ENCODE measurements at places on chromosomes 13 and 19.
A peak's percentile ranks its signal among the peaks of the same experiment; 100 is the strongest.

GRCh38 chr13:97339019-97339987, 94.7 kb upstream of the RAP2A start:
- DNase-seq: no peak

GRCh38 chr13:112348642-112349345, 27.4 kb upstream of the SPACA7 start:
- DNase-seq: no peak

DNA sequence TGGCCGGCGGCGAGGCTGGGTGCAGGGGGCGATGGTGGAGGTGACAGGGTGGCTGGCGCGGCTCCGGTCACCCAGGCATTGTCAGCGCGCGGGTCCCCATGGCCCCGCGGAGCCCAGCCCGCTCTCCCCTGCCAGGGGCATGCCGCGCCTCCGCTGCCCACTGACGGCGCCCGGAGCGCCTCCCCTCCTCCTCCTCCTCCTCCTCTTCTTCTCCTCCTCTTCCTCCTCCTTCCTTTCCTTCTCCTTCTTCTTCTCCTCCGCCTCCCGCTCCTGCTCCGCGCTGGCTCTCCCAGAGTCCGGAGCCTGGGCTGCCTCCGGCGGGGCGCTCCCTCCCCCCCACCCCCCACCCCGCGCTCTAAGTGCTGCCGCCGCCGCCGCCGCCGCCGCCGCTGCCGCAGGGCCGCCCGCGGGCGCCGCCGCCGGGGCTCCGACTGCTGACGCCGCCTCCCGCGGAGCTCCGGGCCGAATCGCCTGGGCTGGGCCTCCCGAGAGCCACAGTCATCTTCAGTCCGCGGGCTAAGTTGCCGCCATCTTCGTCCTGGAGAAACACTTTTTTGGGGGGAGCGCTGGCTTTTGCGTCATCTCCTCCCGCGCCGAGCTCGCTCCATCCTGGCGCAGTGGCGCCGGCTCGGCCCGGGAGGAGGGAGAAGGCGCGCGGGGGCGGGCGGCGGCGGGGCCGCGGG, 348.3 kb downstream of the LIG4 start:
- no peak for DNase-seq

- DNase-seq: no peak
These were observed 10.5 kb downstream of the AP1M1 start for GRCh38 chr19:16208064-16208759.

- no peak for DNase-seq
These were observed 9.4 kb upstream of the DCUN1D2 start for GRCh38 chr13:113499936-113500335.

- peak; percentile 11 for DNase-seq
These were observed 3.1 kb downstream of the NCAN start for GRCh38 chr19:19214892-19215291.

DNA sequence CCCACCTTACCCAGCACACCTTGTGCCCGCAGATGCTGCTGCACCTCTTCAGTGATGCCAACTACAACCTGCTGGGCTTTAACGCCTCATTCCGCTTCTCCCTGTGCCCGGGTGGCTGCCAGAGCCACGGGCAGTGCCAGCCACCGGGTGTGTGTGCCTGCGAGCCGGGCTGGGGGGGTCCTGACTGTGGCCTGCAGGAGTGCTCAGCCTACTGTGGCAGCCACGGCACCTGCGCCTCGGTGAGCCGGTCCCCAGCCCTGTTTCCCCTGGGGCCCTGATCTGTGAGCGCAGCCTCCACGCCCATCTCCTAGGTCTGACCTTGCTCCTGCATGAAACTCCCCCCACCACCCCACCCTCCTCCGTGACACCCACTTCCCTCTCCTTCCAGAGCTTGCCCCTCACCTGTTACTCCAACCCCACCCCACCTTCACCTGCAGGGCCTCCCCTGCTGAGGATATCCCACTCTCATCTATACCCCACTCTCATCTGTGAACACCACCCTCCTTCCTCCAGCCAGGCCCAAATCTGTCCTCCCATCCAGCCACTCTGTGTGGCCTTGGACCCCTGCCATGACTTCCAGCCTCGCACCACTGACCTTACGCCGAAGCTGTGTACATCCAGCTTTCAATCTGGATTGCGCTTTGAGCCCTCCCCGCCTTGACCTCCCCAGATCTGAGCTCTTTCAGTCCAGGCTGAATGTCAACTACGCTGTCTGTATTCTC, 8.7 kb downstream of the MEGF8 start:
- DNase-seq: no peak

DNA sequence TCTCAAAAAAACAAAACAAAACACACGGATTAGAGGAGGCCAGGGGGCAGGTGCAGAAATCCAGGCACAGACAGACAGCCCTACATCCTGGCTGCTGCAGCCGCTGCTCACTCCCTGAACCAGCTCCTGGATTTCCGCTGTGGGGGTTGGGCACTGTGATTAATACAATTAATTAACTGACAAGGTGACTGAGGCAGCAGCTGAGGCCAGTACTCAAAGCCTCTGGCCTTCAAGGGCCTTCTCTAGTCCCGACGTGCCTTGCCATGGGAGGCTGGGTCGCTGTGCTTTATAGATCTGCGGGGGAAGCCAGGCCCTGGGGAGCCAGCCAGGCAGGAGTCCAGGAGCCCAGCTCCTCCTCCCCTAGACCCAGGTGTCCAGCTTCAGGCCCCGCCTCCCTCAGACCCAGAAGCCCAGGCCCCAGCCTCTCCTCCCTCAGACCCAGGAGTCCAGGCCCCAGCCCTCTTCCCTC, 4.6 kb downstream of the NECTIN2 start:
- DNase-seq: no peak

DNA sequence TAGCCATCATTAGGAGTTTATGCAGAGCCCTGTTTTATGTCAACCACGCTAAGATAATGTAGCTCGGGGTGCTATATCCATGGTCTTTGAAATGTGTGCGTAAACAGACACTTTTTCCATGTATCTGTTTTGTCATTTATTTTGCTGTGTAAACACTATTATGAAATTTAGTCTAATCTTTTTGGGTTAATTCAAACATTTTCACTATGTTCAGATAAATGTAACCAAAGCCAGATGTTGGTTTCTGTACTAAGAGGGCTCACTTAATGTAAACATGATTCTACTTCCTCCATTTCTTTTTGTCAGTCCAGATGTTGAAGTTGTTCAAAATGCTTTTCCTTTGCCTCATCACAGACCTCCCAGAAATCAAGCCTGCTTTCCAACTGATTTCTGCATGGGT, 499.5 kb upstream of the GPC6 start:
- DNase-seq: no peak

GRCh38 chr19:54893406-54893805, 12.5 kb upstream of the NCR1 start:
- no peak for DNase-seq

GRCh38 chr19:43641333-43641732, 1.7 kb upstream of the CADM4 start:
- no peak for DNase-seq

DNA sequence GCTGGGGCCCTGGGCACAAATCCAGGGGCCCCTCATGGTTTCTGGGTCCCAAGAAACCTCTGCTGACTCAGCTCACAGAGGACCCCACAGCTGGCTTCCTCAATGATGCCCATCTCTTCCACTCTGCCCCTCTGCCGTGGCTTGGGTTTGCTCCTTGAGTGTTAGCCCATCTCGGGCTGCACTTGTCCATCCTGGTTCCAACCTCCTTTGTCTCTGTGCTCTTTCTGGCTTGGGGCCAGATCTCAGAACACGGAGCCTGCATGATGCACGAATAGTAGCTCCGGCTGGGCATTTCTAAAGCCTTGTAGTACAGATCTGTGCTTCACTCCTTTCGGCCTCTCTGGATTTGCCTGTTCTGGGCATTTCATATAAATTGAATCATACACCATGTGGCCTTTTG, 53.8 kb downstream of the F2RL3 start:
- DNase-seq: no peak

DNA sequence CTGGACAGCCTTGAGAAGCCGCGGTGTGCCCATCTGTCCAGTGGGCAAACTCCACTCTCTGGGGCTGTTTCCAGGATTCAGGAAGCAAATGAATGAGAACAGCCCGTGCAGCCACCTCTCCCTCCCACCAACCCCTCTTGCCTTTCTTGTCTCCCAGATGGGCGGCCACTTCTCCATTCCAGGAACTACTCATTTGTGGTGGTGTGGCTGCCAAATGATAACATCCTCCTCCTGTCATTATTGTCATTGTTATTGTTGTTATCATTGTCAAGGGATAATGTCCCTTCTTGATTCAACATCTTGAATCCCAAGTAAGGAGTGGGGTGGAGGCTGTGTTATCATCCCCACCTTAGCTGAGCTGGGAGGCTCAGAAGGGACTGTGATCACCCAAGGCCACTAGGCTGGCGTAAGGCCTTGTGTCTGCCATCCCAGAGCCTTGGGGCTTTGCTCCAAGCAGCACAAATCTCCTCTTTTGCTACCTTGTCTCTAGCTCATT, 1.6 kb downstream of the DNM2 start:
- DNase-seq: no peak

- DNase-seq: no peak
These were observed 146.2 kb downstream of the MYO16 start for GRCh38 chr13:108775597-108775996.

- DNase-seq: no peak
These were observed 1.3 kb downstream of the PMIS2 start for GRCh38 chr19:35587321-35587720.

DNA sequence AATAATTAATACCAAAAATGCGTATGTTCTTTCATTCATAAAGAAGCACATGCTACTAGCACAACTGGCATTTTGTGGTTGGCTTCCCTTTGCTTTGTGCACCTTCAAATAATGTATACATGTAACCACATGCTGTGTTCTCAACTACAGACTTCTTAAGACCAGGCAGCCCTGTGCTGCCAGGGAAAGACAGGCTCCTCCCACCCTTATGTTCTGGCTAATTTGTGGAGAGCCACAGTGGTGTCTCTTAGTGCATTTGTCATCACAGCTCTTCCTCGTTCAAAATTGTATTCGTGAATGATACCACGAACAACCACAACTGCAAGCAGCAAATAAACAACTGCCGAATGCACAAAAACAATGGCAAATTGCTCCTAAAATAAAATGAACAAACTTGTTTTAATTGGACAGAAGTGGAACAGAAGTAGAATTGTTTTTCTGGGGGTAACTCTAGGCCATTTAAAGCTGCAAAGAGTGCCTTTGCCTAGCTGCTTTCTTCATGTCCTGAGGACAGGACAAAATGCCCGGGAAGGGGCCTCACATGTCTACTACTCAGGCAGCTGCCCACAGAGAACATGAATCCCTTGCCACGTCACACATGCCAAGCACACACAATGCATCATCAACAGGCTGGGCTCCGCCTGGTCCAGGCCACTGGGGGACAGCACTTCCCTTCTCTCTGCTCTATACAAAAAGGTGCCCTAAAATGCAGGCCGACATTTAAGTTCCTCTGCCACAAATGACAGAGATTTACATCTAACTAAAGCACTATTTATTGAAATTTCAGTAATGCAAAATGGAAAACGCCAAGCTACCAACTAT, 21.7 kb downstream of the IRS2 start:
- DNase-seq: peak; percentile 15

DNA sequence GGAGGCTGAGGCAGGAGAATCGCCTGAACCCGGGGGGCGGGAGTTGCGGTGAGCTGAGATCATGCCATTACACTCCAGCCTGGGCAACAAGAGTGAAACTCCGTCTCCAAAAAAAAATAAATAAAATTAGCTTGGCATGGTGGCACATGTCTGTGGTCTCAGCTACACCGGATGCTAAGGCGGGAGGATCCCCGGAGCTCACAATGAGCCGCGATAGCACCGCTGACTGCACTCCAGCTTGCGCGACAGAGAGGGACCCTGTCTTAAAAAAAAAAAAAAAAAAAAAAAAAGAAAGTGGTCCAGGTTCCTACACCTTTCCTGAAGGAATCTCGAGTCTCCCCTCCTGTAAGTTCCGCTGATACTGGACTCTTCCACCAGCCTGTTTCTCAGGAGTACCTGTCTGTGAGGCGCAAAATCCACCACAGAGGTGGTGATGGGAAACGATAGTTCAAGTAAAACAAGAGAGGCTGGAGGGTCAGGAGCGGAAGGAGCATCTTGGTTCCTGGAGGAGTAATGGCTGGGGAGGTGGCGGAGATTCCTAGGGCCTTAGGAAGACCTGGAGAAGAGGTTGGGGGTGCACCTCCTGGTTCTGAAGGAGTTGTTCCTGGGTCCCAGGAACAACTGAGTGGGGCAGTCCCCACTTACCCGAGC, 471 bp downstream of the FUT1 start:
- DNase-seq: no peak

- DNase-seq: peak; percentile 83
These were observed at the start of gene VAV1 for GRCh38 chr19:6772028-6772865. Gene VAV1, plus strand, starts transcription at chr19:6772708. Its CDS starts 100 bp downstream, at chr19:6772808.

GRCh38 chr13:105207572-105208293, 1327.7 kb downstream of the EFNB2 start:
- DNase-seq: no peak
